Activated CD8-positive, alpha-beta memory T cell treated with anti-CD3 and anti-CD28 coated beads for 1 hour (primary cell): ENCODE measurements at places on chromosomes 1 and 21.

GRCh38 chr1:116031302-116031835 is 55.1 kb downstream of the SLC22A15 start:
- no peak for DNase-seq

DNA sequence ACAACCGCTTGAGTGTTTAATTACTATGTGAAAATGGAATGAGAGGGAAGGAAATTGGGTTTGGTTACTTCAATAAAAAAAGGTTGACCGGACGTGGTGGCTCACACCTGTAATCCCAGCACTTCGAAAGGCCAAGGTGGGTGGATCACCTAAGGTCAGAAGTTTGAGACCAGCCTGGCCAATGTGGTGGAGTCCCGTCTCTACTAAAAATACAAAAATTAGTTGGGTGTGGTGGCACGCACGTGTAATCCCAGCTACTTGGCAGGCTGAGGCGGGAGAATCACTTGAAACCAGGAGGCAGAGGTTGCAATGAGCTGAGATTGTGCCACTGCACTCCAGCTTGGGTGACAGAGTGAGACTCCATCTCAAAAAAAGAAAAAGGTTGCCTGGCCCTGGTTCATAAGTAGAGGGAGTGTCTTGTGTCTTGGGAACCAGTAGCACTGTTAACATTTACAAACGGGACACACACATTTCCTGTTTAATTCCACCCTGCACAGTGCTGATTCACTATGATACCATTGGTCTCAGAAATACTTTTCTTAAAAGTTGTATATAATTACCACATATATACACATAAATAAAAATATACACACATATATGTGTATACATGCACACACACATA is 27.6 kb upstream of the CLDN14 start:
- DNase-seq = no peak

- DNase-seq = no peak
Observed at GRCh38 chr1:1355416-1355815, 2.9 kb downstream of the MXRA8 start.

GRCh38 chr1:216075339-216075738 is 347.9 kb downstream of the USH2A start:
- no peak for DNase-seq

DNA sequence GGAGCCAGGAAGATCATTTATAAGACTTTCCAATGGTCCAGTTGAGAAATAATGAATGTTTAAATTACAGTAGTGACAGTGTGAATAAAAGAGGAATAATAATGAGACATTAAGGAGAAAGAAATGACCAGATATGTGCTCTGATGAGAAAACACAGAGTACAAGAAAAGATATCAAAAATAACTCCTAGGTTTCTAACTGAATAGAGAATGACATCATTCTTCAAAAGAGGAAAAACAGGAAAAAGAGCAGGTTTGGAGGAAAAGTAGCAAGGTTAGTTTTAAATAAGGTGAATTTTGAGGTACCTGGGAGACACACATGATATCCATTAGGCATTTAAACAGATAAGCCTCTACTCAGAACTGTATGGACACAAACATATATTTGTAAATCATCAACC is 55.0 kb downstream of the ANKRD13C start:
- DNase-seq = no peak

- DNase-seq = no peak
Observed at GRCh38 chr1:40401473-40402201, 28.1 kb downstream of the SMAP2 start.
